Right ventricle myocardium inferior (tissue), 1 donor: ENCODE measurements at places on chromosomes 11 and 22. TPM values are rescaled to one million over a fixed set of nuclear protein-coding genes. Genes with fewer than 3 reads are reported as not detected.

The CARD10 gene
- total RNA-seq, result 10.3 TPM

The CARD18 gene
- total RNA-seq, result 0.89 TPM

- peak; percentile 43 for DNase-seq
These were observed 9.4 kb upstream of the FANCF start for GRCh38 chr11:22634897-22635629.

- DNase-seq, result no peak
These were observed 12.3 kb downstream of the ARFGAP3 start for GRCh38 chr22:42844756-42845155.

DNA sequence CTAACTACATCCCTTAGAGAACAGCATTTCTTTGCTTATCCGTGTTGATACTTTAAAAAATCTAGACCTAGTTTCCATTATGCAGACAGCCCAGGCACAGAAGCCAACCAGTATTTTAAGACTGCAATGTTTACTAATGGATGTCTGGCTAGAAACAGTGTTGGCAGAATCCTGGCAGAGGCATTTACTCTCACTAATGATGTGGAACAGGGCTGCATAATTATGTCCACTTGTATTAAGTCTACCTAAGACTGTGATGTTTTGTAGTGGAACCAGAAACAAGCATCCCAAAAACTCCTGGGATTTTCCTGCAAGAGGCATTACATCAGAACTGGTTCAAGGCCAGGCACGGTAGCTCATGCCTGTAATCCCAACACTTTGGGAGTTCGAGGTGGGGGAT is 50.2 kb upstream of the PICALM start:
- no peak for DNase-seq

GRCh38 chr11:126137136-126137535 is 74.3 kb downstream of the RPUSD4 start:
- DNase-seq, result no peak

DNA sequence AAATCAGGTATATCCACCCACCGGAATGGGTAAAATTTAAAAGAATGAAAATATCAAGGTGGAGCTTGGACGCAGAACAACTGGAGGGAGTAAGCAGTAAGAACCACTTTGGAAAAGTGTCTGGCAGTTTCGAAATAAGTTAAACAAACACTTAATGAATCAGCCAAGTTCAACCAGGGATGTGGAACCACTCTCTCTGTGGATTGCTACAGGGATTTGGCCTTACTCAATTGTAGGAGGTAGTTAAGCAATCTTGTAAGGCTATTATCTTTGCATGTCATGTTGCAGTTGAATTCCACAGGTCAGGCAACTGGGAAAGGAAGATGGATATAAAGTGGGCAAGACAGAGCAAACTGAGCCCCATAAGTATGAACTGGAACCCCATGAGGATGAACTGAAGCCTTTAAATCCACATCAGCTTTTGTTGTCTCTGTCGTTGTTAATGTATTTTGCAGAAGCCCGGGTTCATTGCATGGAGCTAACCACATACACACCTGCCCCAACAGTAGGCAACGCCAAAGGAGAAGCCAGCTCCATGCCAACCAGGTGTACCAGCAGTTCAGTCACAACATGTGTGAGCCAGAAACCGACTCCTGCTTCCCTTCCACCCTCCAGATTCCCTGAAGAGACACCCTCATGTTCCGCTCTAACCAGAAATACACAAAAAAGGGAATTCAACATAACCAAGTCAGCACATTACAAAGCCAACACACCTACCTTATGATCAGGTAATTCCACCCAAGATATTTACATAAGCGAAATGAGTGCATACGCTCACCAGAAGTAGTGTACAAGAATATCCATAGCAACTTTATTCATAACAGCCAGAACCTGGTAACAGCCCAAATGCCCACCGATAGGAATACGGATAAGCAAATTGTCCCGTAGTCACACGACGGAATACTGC is 8.0 kb upstream of the SLC43A3 start:
- DNase-seq, result no peak

DNA sequence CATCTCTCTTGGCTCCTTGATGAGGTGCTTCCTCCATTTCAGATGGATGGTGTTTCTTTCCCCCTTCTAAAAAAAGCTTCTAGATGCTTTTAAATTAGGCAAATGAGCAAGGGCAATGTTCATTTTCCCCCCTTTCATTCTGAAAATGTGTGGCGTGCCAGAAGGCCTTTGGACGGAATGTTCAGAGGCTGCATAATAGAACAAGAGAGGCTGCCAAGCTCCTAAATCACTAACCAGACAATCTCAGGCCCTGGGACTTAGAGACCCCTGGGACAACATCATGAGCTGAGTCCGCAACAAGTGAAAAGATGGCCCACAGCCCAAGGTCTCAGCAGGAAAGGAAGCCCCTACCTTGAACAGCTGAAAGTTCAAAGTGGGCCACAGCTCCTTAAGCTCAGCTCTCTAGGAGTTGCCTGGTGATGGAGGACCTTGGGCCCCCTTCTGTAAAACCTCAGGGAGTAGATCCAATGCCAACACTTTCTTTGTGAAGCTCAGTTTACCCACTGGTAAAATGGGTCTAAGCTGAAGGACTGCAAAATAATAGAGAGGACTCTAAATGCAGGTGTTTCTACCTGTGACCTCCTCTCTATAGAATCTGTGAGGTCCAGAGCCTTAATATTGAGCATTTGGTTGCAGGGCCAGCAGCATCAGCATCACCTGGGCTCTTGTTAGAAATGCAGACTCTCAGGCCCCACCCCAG is 144.0 kb downstream of the FBXO7 start:
- DNase-seq, result peak; percentile 77

DNA sequence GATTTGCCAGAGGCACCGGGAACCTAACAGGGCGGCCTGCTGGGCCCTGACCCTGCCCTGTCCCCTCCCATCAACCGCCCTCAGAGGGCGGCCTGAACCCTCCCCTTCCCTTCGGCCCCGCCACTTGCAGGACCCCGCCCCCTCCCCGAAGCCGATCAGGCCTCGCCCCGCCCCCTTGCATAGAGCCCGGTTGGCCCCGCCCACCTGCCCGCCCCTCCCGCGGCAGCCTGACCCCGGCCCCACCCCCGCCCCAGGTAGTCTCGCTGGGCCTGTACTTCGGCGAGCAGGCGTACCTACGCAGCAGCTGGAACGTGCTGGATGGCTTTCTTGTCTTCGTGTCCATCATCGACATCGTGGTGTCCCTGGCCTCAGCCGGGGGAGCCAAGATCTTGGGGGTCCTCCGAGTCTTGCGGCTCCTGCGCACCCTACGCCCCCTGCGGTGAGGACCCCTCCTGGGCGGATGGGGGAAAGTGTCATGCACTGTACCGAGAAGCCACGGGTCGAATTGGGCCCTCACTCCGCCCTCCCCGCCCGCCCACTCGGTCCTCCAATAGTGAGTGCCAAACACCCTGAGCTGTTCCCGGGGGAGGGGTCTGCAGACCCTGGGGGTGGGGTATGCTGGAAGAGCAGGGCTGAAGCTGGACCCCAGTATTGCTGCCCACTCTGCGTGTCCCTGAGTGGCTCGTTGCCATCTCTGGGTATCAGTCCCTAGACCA is 94.1 kb downstream of the CACNA1I start:
- DNase-seq, result no peak

- DNase-seq, result no peak
These were observed 60.2 kb upstream of the EMID1 start for GRCh38 chr22:29145321-29146072.

DNA sequence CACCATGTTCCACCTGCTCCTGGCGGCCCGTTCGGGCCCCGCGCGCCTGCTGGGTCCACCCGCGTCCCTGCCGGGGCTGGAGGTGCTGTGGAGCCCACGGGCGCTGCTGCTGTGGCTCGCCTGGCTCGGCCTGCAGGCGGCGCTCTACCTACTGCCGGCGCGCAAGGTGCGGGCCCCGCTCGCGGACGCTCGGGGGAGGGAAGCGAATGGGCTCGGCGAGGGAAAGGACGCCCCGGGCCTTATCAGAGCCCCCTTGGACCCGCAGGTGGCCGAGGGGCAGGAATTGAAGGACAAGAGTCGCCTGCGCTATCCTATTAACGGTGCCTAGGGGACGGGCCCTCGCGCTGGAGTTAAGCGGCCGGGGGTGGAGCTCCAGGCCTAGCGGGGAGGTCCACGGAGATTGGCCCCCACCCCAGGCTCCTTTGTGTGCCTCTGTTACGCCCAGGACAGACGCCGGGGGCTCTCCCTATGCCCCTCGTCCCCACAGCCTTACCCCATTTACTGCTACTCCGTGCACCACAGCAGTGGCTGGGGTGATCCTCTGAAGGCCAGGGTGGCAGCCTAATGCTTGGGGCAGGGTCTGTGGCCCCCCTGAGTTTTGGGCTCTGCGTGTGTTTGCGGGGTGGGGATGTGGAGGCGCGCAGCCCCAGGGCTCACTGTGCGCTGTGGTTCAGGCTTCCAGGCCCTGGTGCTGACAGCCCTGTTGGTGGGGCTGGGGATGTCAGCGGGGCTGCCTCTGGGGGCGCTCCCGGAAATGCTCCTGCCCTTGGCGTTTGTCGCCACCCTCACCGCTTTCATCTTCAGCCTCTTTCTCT is 1.1 kb downstream of the TM7SF2 start:
- peak; percentile 78 for DNase-seq

GRCh38 chr11:15113381-15113780 is 1.3 kb upstream of the INSC start:
- DNase-seq, result no peak
